ENCODE measurements at places on chromosomes 2 and 18.
A peak's percentile ranks its signal among the peaks of the same experiment; 100 is the strongest.

DNA sequence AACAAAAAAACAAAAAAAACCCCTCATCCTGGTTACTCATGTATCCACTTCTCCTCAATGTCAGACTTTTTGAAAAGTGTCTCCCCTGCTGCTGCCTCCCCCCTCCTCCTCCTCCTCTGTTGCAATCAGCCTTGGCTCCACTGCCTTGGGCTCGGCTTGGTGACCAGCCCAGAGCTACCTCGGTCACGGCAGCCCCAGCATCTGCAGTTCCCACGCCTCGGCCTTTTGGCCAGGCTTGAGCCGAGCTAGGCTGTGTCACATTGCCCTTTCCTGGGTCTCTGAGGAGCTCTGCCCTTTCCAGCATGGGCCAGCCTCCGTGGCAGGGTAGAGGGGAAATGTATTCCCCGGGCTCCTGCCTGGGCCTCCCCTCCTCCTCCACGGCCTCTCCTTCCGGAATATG, 22.7 kb upstream of the INHBB start:
- no peak for DNase-seq

DNA sequence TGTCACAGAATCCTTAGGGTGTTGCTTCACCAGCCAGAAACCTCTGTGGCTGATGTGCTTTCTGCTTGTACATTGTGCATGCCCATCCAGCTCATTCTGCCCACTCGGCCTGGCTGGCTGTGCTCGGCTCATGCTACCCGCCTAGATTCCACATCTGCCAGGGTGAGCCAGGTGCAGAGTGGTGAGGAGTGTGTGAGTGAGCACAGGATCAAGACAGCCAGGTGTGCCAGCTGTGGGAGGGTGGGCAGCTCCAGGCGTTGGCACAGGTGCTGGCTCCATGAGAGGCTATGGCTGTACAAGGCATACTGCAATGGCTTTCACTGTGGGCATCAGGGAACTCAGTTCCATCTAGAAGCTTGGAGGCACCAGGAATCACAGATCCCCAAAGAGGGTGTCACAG, 1321.8 kb upstream of the CRIM1 start:
- no peak for DNase-seq

GRCh38 chr2:215136669-215137328, 1.6 kb downstream of the ABCA12 start:
- peak; percentile 12 for DNase-seq

DNA sequence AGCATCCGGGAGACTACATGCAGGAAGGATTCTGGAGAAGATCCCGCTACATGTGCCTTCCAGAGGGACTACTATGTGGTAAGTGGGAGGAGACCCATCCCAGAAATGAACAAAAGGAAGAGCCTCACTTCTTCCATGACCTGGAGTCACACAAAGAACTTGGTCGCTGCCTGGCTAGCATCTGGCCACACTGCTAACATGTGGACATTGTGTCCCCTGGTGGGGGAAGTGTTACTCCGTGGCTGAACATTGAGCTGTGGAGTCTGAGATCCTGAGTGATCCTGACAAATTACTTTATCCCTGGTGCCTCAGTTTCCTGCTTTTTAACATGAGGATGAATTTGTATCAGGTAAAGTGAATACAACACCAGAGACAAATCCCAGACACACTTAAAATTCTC, 8.4 kb downstream of the SPP2 start:
- DNase-seq = no peak

- DNase-seq = peak; percentile 60
Observed at GRCh38 chr18:41767960-41768359, 187.1 kb upstream of the PIK3C3 start.

DNA sequence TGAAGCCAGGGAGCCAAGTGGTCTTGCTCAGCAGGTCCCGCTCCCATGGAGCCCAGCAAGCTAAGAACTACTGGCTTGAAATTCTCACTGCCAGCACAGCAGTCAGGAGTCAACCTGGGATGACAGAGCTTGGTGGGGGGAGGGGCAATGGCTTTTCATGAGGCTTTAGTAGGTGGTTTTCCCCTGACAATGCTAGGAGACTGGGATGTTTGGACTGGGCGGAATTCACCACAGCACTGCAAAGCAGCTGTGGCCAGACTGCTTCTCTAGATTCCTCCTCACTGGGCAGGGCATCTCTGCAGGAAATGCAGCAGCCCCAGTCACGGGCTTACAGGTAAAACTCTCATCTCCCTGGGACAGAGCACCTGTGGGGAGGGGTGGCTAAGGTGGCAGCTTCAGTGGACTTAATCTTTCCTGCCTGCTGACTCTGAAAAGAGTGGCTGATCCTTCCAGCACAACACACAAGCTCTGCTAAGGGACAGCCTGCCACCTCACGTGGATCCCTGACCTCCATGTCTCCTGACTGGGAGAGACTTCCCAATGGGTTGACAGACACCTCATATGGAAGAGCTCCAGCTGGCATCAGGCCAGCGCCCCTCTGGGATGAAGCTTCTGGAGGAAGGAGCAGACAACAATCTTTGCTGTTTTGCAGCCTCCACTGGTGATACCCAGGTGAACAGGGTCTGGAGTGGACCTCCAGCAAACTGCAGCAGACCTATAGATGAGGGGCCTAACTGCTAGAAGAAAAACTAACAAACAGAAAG, 349.7 kb upstream of the ST6GAL2 start:
- no peak for DNase-seq

- DNase-seq = no peak
Observed at GRCh38 chr2:216959433-216959832, 99.6 kb upstream of the TNP1 start.

GRCh38 chr2:197121255-197121654, 189.3 kb downstream of the ANKRD44 start:
- DNase-seq = no peak

DNA sequence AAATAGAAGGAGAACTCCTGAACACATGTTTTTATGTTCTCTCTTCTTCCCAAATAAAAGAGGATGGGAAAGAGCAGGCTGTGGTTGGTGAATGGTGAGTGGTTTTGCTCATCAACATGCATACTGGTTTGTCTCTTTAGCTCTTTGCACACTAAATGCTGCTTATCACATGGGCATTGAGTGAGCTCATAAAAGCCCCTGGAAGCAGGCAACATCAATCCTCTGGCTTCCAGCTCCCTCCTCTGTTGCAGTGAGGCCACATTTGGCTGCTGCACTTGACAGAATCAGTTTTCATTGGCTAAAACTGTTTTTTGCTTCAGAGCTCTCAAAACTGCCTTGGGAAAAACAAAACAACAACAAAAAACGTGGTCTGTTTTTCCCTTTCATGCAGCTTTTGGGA, 1308.2 kb upstream of the NRXN1 start:
- no peak for DNase-seq

- DNase-seq = no peak
Observed at GRCh38 chr2:48070415-48070814, 164.1 kb upstream of the FBXO11 start.

DNA sequence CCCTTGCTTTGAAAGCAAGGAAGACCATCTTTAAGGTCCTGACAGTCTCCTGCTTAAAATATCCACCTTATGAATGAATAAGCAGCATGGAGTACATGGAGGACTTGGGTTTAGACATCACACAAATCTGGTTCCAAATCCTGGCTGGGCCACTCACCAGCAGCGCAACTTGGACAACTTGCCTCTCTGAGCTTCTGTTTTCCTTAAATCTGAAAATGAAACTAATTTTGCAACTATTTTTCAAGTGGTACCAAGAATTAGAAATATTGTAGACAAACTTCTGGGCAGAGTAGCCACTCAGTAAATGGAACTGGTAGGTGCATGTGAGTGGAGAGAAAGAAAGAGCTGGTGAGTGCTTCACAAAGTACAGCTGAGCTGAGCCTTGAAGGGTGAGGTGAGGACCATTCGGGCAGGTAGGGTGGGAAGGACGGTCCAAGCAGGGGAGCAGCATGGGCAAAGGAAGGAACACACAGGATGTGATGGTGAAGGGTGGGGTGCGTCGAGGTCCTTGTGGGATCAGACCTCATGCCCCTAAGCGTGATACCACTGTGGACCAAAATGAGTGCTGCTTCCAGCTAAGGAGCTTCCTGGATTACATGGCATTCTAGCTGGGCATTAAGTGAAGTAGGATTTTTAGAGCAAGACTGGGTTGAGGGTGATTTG, 14.4 kb upstream of the TET3 start:
- DNase-seq = no peak

DNA sequence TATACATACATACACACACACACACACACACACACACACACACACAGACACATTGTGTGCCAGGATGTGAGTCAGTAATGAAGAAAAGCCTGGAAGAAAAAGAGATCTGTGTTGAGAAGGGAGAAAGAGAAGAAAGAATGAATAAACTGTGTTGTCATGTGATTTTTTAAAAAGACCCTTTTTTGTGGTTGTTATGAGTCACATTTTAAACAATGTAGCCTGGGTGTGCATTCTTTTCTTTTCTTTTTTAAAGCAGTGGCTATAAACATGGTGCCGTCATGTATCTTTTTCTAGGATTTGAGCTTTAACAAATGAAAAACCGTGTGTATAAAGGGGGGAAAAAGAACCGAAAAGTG, 87.2 kb downstream of the NRP2 start:
- DNase-seq = peak; percentile 56

DNA sequence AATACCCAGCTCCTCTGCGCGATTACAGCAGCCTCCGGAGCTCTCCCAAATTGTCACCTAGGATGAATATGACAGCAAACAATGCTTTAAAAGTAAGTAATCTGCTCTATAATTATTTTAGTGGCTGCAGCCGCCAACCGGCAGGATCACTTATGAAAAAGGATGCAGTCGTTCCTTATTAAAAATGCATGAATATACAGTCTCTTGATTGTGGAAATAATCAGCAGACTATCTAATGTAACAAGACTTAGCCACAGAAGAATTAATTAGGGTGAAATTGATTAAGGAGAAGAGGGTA, 71.8 kb upstream of the STPG4 start:
- no peak for DNase-seq

DNA sequence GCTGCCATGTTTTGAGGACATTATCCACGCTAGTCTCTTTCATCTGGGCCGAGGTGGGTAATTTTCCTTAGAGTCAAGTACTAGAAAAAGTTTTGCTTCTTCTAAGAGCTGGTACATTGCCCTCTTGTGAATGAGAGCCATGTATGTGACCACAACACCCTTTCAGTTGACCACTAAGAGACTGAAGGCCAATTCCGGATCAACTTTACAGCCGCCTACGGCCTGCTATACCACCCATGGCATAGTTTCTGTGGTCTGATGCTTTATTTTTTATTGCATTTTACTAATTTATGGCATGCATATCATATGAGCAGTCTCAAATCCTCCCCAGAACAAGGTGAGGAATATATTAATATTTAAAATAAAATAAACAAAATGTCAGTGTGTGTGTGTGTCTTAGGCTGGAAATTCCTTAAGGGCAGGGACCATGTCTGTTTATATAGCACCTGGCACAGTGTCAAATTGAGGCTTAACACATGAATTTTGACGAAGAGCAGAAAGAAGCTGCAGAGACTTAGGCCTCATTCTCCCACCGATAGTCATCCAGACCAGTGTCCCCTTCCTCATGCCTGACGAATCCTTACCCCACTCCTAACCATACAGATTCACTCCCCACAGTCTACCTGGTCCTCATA, 35.4 kb downstream of the PSD4 start:
- peak; percentile 37 for DNase-seq

DNA sequence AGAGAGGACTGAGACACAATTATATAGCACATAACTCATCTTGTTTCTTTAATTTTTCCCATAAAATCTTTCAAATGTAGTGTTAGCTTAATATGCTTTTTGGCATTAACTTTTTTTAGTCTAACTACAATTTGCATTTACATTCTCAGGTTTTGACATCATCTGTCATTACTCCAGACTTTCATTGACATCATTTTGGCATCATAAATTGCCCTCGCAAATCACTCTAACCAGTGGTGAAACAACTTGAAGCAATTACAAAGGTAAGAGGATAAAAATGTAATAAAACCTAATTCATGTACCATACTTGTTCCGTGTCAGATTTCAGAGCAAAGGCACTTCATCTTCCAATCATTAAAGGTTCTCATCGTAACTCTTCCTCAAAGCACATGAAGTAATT, 41.4 kb downstream of the RFX8 start:
- no peak for DNase-seq

DNA sequence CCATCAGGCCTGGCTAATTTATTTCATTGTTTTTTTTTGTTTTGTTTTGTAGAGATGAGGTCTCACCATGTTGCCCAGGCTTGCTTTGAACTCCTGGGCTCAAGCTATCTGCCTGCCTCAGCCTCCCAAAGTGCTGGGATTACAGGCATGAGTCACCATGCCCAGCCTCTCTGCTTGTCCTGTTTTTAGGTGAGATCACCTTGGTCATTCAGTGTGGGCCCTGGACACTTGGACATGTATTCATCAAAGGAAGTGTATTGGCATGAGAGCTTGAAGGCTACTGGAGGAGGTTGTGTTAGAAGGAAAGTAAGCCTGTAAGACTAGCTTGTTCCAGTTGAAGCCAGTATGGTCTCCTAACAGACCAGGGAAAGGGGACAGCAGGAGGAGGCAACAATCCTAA, 229.2 kb upstream of the RGPD4 start:
- no peak for DNase-seq

GRCh38 chr2:60546756-60547420, 6.6 kb downstream of the BCL11A start:
- no peak for DNase-seq

GRCh38 chr18:74916773-74917393, 292.1 kb downstream of the PTGR3 start:
- DNase-seq = no peak

- DNase-seq = no peak
Observed at GRCh38 chr2:239869272-239870155, 155.6 kb downstream of the NDUFA10 start.

- no peak for DNase-seq
Observed at GRCh38 chr2:54466870-54467269, 10.7 kb downstream of the SPTBN1 start.

GRCh38 chr2:164115806-164116205, 380.0 kb upstream of the FIGN start:
- no peak for DNase-seq

- DNase-seq = no peak
Observed at GRCh38 chr2:28594000-28594331, 98.1 kb downstream of the PLB1 start.

- DNase-seq = no peak
Observed at GRCh38 chr2:162908567-162908966, 70.0 kb upstream of the KCNH7 start.

- DNase-seq = peak; percentile 22
Observed at GRCh38 chr2:238061315-238062202, 758 bp downstream of the SCLY start.

DNA sequence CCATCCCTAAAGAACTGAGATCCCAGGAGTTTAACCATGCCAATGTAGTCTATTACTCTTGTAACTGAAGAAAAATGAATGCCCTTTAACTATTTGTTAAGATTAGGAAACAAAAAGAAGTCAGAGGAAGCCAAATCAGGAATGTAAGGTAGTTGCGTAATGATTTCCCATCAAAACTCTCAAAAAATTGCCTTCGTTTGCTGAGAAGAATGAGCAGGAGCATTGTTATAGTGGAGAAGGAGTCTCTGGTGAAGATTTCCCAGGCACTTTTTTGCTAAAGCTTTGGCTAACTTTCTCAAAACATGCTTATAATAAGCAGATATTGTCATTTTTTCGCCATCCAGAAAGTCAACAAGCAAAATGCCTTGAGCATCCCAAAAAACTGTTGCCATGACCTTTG, 224.0 kb upstream of the SIX2 start:
- no peak for DNase-seq

- peak; percentile 85 for DNase-seq
Observed at GRCh38 chr2:11203480-11203879, 48.2 kb downstream of the SLC66A3 start.
